Inflammatory macrophage treated with lipopolysaccharide for 1 hour (primary cell): ENCODE measurements at places on chromosomes 4 and X.

- no peak for DNase-seq
These were observed 30.0 kb downstream of the FAM9C start for GRCh38 chrX:13014111-13015096.

GRCh38 chr4:112312610-112313239, 15.6 kb downstream of the ALPK1 start:
- peak; percentile 95 for DNase-seq

- no peak for DNase-seq
These were observed 37.9 kb upstream of the TRPC3 start for GRCh38 chr4:121989715-121990114.

- DNase-seq: peak; percentile 7
These were observed 143.6 kb downstream of the SLIT2 start for GRCh38 chr4:20395160-20395773.

DNA sequence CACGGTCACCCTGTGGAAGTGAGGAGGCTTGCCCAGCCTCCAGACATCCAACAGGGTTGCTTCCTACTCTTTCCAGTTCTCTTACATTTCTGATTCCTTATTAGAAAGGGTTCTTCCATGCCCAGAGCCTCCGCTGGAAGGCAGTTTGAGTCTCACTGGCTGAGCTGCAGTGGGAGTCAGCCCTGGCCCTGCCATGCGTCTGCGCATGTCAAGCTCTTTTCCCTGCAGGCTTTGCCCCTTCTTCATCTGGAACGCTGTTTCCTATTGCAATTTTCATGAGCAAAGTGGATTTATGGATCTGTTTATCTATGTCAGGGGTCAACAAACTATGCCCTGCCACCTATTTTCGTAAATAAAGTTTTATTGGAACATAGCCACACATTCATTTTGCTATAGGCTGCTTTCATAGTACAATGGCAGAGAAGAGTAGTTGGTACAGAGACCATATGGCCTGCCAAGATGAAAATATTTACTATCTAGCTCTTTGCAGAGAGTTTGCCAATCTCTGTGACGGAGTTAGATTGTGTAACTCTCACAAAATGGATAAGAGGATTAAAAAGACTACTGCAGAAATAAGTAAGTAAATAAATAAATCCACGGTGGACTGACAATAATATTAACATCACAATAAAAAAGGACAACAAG, 3.9 kb upstream of the CHRNA9 start:
- no peak for DNase-seq

- DNase-seq: no peak
These were observed 4.9 kb upstream of the SLC25A4 start for GRCh38 chr4:185138161-185138560.

DNA sequence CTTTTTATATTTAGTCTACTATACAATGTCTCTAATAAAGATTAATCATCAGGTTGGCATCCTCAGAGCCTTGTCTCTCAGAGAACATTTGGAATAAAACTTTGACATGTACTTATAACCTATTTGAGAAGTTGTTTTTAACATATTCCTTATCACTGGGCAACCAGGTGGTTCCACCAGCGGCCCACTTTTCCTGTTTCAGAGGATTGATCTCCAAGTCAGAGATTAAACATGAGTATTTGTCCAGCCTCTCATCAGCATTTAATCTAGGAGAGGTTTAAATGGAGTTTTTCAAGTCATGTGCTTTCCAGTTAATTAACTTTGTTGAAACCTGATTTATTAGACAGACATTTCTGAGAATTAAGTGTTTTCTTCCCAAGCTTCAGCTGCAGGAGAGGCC, 345.5 kb downstream of the GRXCR1 start:
- no peak for DNase-seq

DNA sequence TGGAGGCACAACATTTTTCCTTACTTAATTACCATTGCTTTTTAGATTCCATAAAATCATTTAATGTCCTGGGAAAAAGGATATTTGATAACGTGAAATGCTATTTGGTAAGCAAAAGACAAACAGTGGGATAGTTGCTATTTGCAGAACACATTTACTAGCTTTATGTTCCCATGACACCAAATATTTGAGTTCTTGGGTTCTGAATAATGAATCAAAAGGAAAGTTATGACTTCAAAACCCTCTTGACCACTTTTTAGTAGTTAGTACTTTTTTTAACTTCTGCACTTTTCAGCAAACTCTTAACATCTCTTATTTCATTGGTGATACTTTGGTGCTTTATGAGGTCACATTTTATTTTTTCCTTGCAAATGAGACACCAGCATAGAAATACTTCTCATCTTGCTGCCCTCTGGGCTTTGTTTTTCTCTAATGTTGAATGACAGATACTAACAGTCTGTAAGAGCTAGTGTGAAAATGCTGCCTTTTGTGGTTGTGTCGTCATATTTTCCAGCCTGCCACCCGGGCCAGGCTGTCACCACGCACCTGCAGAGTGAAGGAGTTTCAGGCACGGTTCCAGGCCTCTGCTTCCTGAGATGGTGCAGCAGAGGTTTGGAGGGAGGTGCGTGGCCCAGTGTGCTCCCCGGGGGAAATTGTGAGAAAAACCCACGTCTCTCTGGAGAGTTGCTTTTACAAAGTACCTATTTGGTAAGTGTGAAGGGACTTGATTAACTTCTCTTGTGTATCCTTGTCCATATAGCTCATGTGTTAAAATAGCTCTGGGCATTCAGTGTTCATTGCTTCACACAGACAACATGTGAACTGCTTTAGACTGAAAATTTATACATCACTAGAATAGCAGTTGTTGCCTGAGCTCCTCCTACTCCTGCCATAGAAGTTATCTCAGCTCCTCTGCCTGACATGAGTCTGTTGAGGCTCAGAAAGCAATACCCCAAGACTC, 34.7 kb downstream of the MSL3 start:
- no peak for DNase-seq

DNA sequence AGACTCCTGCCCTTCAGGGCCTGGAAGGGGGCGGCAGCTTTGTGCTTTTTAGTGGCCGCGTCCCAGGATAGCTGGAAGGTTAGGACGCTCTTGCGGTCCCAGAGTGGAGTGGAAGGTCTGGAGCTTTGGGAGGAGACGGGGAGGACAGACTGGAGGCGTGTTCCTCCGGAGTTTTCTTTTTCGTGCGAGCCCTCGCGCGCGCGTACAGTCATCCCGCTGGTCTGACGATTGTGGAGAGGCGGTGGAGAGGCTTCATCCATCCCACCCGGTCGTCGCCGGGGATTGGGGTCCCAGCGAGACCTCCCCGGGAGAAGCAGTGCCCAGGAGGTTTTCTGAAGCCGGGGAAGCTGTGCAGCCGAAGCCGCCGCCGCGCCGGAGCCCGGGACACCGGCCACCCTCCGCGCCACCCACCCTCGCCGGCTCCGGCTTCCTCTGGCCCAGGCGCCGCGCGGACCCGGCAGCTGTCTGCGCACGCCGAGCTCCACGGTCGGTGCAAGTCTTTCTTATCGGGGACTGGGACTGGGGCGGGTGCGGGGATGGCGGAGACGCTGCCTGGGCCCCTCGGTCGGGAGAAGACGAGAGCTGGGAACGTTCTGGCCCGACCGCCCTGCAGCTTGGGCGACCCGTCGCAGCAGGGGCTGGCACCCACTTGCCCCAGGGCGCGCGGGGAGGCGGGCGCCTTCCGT, at the start of gene EDNRA:
Gene EDNRA, plus strand, starts transcription at position 207 of the 686 bp plus-strand sequence. CDS start 4,585 bp downstream, outside the sequence.
- no peak for DNase-seq
